ENCODE measurements at places on chromosomes 3 and 15.
A peak's percentile ranks its signal among the peaks of the same experiment; 100 is the strongest.

GRCh38 chr15:95680728-95681127 lies 649.8 kb upstream of the NR2F2 start:
- DNase-seq, result no peak

GRCh38 chr15:48555241-48555881 lies 90.1 kb downstream of the FBN1 start:
- no peak for DNase-seq

GRCh38 chr3:52181543-52181942 lies 16.4 kb upstream of the ALAS1 start:
- no peak for DNase-seq

GRCh38 chr3:190175490-190175889 lies 54.8 kb upstream of the P3H2 start:
- no peak for DNase-seq

DNA sequence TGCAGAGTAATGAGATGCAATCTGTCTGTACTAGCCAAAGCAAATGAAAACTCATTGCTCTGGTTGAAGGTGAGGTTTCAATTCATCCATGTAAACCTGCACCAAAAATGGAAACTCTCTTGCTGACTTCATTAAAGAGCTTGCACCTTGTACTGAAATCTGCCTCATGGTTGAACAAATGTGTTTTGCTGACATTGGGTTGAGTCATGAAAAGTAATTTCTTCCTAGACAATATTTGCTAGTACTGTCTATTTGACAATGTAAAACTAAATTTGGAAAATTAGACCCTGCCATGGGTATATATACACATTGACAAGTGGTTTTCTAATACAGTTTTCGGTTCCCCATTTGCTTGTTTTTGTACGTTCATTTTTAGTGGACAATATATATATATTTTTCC lies 33.3 kb downstream of the RYR3 start:
- no peak for DNase-seq

DNA sequence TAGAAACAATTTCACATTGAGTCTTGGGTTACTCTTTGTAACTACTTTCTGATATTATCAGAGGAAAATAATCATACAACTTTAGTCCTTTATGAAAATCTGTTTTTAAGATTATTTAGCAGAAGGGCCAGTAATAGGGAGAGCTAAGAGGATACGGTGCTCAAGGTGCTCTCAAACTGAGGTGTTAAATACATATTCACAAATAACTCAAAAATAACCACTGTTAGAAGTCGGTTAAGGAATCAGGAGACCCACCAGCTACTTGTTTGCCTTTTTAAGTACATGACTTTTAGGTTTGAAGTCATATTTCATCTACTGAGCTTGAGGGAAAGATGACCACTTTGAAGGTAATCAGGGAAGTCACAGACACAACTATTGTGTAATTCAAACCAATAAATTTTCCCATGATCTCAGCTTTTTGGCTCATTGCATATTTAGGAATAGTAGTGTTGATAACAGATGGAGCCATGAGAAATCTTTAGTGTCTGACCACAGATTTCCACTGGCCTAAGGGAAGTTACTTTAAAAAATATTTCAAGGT lies 1.4 kb upstream of the RSRC1 start:
- no peak for DNase-seq

GRCh38 chr3:143897576-143898295 lies 49.5 kb upstream of the SLC9A9 start:
- DNase-seq, result no peak

- no peak for DNase-seq
Observed at GRCh38 chr15:69126054-69126469, 34.4 kb upstream of the GLCE start.

- no peak for DNase-seq
Observed at GRCh38 chr15:94231723-94232468, 535 bp downstream of the MCTP2 start.

DNA sequence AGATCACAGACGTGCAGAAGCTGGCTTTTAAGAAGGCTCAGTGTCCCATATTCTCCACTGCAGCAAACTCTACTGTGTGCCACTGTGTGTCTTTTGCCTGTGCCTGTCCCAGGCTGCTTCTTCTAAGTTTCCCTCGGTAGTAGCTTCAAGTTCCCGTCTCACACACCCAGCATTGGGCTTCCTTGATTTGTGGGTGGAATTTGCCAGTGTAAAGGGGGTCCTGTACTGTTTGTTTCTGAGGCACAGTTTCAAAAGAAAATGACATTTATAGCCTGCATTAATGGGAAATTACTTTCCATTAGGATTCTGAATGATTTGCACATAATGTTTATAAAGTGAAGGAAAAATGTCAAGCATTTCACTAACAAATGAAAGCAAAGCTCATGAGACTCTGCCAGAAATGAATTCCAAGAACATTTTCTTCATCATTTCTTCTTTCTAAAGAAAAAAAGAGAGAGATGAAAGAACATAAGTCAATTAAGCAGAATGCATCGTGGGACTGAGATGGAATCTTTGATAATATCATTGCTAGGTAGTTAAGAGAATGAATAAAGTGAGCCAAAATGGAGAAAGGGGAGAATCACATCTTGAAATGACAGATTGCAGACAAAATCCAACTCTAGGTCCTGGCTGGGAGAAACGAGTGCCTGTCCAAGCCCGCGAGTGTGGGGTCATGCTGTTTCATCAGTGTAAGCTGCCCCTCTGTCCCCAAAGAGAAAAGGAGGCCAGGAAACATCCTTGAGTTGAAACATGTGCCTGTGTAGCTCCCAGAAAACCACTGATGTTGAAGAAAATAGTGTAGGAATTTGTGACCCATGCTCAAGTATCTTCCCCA lies 48.6 kb upstream of the ADAMTSL3 start:
- no peak for DNase-seq

GRCh38 chr3:45943207-45943846 lies at the start of gene CXCR6:
Gene CXCR6 (plus strand): TSS chr3:45943464. CDS start chr3:45946482, 3,018 bp downstream.
- peak; percentile 13 for DNase-seq

DNA sequence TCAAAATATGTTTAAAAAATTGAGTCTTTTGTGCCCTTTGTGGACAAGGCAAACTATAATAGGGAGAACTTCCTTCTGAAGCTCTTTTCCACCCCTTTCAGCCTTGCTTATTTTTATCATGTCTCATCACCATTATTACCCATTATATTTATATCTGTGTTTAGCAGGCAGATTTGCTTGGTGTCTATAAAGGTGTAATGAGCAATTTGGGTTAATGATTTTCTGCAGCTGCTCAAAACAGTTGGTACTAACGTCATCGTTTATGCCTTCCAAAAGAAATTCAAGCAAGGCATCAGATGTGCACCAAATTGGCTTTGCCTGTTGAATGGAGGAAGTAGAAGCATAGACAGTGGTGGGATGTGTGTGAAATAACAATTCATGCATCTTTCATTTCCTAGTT lies 483.7 kb upstream of the SGO1 start:
- DNase-seq, result no peak

GRCh38 chr3:63559884-63560283 lies 92.6 kb upstream of the SNTN start:
- no peak for DNase-seq

DNA sequence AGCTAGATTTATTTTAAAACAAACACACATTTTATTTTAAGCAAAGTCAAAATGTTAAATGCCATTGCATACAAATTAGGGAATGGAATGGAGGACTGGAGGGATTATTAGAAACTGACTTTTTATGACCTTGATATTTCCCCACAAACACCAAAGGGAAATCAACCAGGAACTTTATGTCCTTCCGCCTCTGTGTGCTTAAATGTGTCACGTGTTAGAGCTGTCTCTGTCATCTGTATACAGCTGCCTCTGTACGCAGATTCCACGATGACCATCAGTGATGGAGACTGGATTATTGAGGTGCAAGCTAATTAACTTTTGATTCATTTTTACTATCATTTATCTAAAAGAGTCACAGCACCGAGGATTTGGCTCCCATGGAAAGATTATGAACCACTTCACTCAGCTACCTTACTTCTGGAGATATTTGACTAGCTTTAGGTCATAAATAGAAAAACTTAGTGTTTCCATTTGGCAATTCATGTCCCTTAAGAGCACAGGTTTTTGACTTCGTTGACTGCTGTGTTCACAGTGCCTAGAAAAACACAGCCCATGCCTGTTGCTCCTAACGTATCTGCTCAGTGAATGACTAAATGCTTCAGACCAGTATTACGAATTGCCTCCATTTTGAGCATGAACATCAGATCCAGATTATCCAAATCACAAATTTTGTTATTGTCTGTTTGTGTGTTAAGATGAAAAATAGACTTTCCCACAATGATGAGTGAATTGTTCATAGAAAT lies 1048.1 kb downstream of the MCTP2 start:
- no peak for DNase-seq

GRCh38 chr3:188099907-188100306 lies 54.0 kb upstream of the LPP start:
- DNase-seq, result no peak

DNA sequence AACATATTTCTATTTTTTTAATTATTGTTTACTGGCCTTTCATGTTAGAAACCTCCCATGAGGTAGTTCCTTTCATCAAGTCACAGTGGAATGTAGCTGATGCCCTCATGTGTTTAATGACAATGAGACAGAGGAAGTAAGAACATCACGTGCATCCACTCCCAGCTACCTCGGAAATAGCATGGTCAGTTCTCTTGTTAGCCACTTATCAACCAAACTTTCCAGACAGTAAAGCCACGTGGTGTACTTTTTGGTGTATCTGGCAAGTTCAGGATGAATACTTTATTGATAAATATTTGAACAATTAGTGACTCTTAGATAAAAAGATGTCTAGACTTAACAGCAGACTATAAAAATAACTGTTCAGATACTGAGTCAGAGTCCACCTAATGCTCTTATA lies 781.7 kb downstream of the MECOM start:
- no peak for DNase-seq

DNA sequence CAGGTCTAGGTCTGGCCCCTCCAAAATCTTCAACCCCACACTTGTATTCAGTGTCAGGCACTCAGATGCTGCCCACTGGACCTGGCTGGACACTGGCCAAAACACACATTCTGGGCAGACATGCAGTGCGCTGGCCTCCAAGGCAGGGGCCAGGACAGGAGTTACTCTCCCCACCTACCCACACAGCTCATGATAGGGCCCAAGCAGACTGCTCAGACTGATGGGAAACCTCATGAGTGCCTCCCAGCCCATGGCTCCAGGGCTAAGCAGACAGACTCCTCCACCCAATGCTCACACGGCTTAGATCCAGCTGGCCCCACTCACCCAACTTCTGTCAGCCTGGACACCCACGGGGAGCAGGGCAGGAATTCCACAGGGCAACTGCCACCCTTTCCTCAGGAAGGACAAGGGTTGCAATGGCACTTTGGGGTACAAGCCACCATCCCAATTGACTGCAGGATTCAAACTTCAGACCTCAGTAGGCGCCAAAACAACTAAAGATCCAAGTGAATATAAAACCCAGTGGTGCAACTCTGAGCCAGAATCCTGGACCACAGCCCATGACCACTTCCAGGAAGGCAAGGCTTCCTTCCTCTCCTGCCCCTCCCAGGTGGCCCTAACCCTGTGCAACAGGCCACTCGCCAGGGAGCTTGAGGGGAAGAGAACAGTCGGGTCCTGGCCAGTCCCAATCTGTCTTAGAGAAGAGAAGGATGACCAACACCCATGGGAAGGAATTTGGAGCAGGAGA lies 1.4 kb downstream of the LTF start:
- DNase-seq, result no peak

DNA sequence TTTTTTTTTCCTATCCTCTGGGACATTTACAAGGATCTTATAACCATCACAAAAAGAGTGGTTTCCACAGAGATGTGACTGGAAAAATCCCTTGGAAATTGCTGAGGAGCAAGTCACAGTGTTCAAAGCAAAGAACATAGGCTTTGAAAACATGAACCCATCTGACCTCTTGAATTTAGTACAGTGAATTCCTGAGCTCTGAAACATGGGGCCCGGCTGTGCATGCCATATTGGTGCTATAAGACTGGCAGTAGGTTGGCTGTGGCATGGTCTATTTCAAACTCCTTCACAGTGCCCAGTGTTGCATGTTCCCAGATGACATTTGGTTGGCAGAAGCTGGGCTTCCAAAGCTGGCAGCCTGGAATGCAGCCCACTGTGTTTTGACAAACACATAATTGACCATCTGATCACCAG lies 202.2 kb downstream of the TIGIT start:
- no peak for DNase-seq

- no peak for DNase-seq
Observed at GRCh38 chr3:46516521-46516920, 18.7 kb downstream of the RTP3 start.

- DNase-seq, result no peak
Observed at GRCh38 chr15:50883903-50884302, 24.6 kb upstream of the AP4E1 start.

DNA sequence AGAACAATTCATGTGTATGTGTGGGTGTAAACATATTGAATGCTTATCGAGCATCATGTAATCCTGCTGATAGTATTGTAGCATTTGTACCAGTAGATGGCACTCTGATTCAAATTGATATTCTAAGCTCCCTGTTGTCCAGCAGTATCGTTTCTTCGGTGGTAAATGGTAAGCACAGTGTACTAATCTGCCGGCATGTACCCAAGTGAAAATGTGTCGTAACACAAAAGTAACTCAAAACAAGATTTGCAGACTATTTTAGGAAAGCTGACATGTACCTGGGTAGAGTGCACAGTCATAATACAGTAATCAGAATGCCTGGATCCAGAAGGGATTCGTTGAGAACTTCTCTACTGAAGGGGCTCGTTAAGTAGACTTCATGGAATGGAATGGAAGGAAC lies 31.7 kb upstream of the MNS1 start:
- no peak for DNase-seq

DNA sequence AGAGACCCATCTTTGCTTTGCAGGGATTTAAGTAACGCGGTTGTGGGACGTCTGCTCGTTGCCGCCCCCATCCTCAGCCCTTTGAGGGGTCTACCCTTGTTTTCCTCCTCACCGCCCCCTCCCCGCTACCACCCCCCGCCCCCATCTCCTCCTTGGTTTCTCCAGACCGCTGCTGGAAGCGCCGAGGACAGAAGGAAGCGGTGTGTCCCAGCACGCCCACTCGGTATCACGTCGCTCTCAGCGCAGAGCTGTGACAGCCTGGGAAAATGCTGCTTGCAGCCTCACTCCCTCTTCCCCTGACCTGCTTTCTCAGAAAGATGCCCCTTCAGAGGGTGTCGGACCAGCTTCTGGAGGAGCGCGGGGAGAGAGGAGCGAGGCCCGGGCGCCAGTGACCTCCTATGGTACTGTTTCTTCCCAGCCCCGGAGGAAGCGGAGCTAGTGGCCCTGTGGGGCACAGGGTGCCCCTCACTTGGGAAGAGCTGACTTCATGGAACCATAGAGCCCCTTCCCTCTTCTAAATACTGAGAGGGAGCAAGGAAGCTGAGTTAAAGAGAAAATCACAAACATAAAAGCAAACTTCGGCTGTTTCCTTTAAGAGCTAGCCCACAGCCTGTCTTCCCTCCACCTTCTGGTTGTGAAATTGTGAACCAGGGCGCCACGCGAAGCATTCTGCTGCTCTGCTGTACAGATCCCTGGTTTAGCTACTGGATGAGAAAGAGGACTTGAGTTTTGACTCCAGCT lies 698 bp downstream of the IL1RAP start:
- DNase-seq, result no peak

DNA sequence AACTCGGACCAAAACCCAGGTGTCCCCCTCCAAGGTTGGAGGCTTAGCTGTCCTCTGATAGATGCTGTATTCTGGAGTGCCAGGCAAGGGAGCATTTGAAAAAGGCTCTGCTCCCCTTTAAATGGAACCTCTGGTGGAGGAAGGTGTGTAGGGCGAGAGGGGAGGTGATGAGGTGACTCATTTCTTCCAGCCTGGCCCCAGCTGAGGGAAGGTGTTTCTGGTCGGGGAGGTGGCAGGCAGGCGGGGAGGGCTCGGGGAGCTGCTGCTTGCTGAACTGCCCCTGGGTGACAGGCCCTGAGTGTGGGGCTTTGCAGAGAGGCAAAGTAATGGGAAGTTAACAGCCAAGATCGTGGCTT lies 18.8 kb downstream of the PSTPIP1 start:
- DNase-seq, result peak; percentile 81

- DNase-seq, result no peak
Observed at GRCh38 chr3:17195192-17195611, 310.4 kb downstream of the PLCL2 start.
